T-helper 2 cell (primary cell): ENCODE measurements at places on chromosomes 7 and 10.
A peak's percentile ranks its signal among the peaks of the same experiment; 100 is the strongest.

DNA sequence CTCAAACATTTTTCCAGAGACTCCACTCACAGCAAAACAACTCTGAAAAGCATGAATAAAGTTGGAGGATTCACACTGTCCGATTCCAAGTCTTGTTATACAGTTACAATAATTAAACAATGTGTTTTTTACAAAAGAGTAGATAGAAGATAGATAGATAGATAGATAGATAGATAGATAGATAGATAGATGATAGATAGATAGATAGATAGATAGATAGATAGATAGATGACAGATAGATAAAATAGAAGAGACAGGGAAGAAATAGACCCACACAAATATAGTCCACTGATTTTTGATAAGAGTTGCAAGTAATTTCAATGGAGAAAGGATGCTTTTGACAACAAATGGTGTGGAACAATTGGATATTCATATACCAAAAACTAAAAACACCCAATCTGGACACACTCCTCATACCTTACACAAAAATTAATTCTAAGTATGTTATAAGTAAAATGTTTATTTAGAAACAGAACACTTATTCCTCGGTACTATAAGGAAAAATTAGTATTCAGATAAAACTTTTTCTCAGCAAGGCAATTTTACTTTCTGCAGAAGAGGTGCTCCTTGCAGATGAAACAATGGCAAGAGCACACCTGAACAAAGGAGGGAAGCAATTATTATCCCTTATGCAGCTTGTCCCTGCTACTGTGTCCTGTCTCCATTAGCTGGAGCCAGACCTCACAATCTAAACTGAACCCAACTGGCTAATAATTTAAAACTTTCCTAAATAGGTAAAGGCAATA is 5.7 kb upstream of the TAS2R39 start:
- DNase-seq = no peak

GRCh38 chr7:104848138-104848990 is 165.6 kb upstream of the KMT2E start:
- DNase-seq = peak; percentile 12

DNA sequence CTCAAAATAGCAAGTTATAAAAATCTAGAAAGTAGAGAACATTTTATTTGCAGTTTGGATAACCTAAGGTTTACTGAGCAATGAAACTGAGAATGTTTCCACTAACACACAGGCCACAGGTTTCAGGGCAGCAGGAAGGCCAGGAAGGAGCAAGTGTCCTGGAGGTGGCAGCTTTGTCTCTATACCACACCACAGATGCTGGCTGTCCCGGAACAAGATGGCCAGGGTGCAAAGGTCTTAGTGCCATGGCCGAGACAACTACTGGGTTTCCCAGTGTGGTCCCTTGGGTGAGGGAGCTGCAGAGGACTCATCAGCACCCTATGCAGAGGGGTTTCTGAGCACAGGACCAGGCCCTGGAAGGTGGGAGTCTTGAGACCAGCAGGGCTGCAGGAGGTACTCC is 92.0 kb downstream of the CTBP2 start:
- DNase-seq = no peak

GRCh38 chr7:7992506-7992905 is 23.9 kb downstream of the GLCCI1 start:
- DNase-seq = no peak

- DNase-seq = no peak
Observed at GRCh38 chr7:105205592-105206237, 183.0 kb downstream of the SRPK2 start.

GRCh38 chr10:114716811-114717404 is 58.8 kb upstream of the ABLIM1 start:
- no peak for DNase-seq

DNA sequence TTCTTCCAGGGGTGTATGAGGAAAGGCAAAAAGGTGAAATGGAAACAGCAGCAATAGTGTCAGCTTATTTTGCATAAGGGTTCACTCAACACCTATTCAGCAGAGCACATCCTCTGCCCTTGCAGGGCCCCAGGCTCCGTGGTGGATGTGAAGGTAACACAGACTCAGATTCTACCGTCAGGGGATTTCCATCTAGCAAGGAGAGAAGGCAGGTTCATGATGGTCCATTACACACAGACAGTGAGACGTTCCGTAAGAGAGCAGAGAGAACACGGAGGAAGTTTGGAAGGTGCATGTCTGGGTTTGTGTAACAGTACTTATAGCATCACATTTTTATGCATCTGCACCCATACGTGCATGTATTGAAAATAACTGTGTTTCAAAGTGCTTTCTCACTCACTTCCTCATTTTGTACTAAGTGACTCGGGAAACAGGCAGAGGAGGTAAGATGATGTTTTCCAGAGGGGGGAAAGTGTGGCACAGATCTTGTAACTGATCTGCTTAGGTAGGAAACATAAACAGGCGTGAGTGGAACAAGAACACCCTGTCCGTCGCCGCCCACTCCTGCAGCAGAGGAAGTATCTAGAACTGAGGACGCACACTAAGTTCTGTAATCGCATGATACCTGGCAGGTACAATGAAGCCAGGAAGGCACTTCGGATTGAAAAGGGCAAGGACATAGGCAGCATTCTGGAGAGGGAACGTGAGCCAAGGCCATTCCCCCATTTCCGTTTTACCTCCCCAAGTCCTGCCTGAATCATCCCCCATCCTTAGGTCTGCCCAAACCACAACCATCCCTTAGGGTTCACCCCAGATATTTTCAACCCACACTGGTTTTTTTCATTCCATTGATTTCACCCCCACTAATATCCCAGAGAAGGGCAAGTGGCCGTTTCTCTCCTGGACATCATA is 1.0 kb upstream of the ENO4 start:
- no peak for DNase-seq

- DNase-seq = no peak
Observed at GRCh38 chr10:43229208-43230061, 37.4 kb downstream of the RASGEF1A start.

GRCh38 chr7:129076886-129077285 is 22.0 kb upstream of the TNPO3 start:
- no peak for DNase-seq

- no peak for DNase-seq
Observed at GRCh38 chr10:15096661-15097010, 519 bp upstream of the RPP38 start.

GRCh38 chr7:133839121-133839520 is 288.0 kb upstream of the LRGUK start:
- no peak for DNase-seq

GRCh38 chr10:33876584-33877400 is 542.3 kb upstream of the NRP1 start:
- no peak for DNase-seq

DNA sequence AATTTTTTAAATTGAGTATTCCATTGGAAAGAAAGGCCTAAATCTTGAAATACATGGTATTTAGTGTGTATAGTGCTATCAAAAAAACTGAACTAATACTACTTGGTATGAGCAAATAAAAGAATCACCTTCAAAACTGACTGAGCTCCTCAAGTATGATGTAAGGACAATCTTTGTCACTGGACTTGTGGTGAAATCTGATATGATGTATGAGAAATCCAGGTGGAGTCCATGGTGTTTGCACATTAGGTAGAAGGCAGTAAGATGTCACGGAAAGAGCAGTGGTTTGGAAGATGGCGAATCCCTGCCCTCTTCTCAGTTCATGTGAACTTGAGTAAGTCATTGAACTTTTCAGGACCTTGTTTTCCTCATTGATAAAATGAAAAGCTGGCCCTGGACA is 62.1 kb upstream of the COL1A2 start:
- no peak for DNase-seq

DNA sequence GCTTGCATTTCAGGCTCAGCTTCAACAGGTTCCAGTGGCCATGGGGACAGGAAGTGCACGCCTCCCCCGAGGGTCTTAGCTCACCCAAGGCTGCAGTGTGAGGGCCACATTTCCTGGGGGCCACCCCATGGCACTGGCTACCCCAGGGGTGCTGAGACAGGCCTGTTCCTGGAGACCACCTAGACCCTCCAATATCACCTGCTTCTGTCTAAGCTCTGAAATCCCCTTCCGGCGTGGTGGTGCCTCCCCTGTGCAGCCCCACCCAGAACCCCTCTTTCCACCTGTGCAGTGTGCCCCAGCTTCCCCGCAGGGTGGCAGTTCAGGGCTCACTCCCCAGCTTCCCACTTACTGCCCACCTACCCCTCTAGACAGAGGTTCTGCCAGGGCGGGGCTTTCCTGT is 83.1 kb downstream of the ADARB2 start:
- DNase-seq = no peak

GRCh38 chr10:130254243-130254642 is 118.1 kb downstream of the GLRX3 start:
- DNase-seq = no peak

DNA sequence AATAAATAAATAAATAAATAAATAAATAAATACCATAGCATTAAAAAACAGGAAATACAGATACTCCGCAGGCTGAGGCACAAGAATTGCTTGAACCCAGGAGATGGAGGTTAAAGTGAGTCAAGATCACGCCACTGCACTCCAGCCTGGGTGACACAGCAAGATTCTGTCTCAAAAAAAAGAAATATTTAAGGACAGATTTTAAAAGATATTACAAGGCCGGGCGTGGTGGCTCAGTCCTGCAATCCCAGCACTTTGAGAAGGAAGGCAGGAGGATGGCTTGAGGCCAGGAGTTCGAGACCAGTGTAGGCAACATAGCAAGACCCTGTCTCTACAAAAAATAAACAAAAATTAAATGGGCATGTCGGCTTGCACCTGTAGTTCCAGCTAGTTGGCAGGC is 17.5 kb upstream of the SNX8 start:
- DNase-seq = no peak

- DNase-seq = no peak
Observed at GRCh38 chr10:78780551-78780961, 288.2 kb upstream of the ZMIZ1 start.

DNA sequence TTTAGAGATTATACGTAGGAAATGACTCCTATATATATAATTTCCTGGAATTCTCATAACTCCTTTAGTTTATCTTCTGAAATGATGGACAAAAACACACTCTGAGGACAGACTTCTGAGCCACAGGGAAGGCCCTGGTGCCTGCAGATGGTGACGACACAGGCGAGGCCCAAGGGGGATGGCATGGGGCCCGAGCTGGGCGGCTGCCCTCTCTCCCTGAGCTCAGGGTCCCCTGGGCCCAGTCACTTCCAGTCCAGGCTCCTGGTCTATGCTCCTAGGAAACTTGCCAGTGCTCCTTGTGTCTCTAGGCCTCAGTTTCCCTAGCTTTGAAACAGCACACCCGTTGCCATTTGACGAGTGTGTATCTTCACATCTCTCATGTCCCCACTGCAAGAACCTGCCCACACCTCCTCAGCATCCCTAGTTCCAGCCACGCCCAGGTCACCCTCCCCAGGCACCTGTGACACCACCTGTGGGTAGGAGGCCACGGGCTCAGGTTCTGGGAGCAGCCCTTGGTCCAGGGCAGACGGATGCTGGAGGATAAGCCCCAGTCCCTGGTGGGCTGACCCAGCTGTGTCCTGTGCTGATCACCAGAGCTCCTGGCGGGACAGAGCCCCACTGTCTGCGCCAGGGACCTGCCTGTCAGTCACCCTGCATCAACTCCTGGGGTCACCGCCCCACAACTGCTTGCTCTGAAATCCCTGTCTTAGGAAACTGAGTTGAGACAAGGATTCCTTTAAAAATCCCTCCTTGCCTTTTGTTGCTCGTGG is 23.4 kb upstream of the SHH start:
- no peak for DNase-seq

GRCh38 chr7:36978461-36978860 is 254.2 kb upstream of the AOAH start:
- DNase-seq = no peak

DNA sequence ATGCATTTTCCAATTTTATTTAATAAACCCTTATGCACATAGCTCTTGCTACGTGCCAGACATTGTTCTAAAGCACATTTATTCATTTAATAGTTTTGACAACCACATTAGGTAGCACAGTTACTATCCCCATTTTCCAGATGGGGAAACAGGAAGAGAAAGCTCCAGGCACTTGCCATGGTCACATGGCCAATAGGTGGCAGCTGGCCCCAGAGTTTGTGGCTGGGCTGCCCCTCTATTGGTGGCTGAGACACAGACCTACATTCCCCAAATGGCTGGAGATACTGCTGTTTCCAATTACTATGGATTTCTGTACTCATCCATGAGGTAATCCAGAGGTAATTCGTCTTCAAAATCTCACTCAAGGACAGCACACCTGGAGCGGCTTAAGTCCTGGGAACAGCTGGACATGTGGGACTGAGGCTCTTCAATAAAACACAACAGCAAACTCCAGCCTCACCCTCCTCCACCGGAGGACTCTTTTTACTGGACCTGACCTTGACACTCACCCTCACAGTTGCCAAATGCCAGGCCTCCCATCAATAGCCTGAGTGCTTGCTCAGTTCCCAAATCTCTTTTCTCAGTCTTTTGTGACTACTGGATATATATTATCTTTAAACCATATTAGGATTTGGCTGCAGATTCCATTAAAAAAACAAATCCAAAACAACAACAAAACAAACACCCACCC is 106.1 kb downstream of the CLEC2L start:
- no peak for DNase-seq

DNA sequence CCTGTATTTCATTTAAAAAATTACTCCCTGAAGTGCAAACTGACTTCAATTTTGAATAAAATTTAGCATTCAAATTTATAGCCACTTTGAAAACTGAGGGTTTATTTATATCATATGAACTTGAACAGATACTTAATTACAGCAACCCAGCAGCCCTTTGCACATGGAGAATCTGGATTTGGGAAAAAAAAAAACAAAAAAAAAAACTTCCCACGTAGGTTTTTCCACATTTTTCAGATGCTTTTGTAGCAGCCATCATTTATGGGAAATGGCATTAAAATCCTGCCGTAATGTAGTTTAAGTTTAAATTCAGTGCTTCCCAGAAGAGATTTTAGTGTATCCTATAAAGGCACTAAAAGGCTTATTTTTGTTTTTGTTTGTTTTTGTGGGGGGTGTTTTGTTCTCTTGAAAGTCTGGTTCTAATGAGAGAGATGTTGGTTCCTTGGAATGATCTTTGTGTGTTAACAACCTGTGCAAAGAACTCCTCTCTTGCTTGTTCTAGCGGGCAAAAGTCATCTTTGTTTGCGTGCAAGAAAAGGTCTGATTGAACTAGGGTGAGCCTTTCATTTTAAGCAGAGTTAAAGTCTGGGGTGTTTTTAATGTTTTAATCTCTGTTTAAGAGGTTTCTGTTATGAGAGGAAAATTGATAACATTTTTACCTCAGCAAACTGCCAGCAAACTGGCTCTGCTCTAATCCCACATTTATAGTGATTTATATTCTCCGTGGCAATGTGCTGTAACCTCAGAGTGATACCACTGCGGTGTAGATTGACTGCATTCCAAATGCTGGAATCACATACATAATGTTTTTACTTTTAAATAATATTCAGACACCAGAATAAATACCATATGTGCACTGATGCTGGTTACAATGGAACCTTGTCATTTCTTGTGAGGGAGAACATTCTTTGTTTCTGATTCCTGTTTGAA is 105.5 kb downstream of the WNT2 start:
- DNase-seq = no peak

DNA sequence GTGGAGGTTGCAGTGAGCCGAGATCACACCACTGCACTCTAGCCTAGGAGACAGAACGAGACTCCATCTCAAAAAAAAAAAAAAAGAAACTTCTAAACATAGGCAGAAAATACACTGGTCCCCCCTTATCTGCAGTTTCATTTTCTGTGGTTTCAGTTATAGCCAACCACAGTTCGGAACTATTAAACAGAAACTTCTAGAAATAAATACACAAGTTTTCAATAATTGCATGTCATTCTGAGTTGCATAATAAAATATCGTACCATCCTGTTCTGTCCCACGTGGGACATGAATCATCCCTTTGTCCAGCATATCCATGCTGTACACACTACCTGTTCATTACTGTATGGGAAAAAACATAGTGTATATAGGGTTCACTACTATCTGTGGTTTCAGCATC is 8.0 kb downstream of the XRCC2 start:
- no peak for DNase-seq
